ENCODE measurements at places on chromosomes 3 and 15.

- no peak for DNase-seq
These were observed 172.4 kb downstream of the SPATA16 start for GRCh38 chr3:172968646-172969045.

DNA sequence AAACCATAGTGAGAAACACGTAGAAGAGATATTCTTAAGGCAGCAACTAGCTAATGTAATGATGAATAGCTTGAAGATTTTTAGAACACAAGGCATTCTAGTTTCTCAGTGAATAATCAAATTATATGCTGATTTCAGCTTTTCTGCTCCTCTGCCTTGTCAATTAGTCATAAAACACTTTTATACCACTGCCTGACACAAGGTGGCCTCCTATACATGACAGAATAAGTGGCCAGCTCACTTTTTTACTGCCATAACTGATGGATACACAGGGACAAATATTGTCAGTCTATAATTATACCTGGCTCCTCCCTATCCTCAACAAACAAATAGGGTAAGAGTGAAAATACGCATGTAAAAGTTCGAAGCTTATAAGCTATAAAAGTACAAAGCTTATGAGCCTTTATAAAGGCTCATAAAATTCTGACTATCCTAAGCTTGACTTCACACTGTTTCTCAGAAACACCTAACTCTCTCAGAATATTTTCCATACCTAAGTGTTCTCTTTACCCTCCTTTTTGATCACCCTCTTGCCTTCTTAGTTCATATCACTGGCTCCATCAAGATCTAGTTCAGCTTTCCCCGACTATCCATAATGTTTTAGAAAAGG lies 81.6 kb downstream of the HERC1 start:
- DNase-seq: no peak

- DNase-seq: no peak
These were observed 77.7 kb downstream of the CEMIP start for GRCh38 chr15:80856809-80857377.

- DNase-seq: no peak
These were observed 45.7 kb downstream of the POC1A start for GRCh38 chr3:52108302-52109232.

DNA sequence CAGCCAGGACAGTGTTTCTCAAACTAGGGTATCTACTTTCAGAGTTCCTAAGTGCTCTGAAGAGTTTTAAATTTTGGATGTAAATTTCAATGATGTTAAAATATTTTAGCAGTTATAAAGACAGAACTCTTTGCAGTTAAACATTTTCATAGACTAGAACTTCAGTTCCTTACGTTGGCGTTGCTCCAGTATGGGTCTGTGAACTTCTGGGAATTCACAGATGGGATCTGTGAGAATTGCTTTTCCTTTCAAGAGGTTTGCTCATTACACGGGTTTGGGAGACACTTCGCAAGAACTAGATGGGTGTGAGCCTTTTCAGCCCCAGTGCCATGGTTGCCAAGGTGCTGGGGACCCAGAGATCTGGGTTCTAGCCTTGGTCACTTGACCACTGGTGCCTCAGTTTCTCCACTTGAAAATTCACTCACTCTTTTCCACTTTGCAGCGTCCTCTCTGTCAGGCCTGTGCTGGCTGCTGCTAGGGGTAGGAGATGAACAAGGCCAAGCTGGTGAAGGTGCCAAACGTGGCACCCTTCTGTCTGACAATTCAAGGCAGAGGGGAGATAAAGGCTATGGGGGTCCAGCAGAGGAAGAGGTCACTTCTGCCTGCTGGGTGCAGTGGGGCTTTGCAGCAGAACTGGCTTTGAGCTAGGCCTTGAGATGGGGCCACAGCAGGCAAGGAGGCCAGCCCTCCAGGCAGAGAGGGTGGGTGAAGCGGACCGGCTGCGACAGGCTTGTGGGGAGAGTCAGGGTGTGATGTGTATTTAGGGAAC lies 48.1 kb downstream of the EPHB3 start:
- DNase-seq: no peak

DNA sequence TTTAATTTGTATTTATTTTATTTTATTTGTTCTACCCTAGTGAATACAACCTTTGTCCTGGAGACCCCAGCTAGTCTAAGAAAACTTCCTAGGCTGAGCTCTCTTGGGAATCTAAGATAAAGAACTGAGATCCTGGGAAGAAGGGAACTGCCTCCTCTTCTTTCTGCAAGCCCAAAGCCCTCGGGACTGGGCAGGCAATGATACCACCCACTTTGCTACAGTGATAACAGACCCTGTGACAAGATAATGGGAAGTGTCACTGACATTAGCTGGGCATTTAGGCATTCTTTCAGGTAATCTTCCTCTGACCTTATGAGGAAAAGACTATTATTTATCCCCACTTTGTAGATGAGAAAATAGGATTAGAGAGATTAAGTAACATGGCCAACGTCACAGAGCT lies 15.1 kb downstream of the TYRO3 start:
- no peak for DNase-seq

- DNase-seq: no peak
These were observed 362.0 kb upstream of the TMCO5A start for GRCh38 chr15:37572401-37572800.

DNA sequence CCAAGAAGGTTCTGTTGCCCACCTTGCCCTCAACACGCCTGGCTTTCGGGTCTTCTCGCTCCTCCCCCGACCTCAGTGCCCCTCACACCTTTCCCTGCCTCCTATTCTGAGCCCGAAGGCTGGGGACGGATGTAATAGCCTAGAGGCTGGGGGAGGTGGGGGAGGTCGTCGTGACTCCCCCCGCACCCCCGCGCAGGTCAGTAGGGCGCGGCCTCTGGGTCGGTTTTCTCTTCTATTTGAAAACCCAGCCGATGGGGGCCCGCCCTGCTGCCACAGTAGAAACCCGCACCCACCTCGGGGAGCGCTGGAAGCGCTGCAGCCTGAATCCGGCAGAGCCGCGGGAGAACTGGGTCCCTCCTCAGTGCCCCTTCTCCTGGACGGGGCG lies 1.0 kb upstream of the RBPMS2 start:
- no peak for DNase-seq

GRCh38 chr3:172376402-172376801 lies 71.9 kb downstream of the GHSR start:
- no peak for DNase-seq

GRCh38 chr3:5071061-5071460 lies 51.0 kb upstream of the ARL8B start:
- no peak for DNase-seq

DNA sequence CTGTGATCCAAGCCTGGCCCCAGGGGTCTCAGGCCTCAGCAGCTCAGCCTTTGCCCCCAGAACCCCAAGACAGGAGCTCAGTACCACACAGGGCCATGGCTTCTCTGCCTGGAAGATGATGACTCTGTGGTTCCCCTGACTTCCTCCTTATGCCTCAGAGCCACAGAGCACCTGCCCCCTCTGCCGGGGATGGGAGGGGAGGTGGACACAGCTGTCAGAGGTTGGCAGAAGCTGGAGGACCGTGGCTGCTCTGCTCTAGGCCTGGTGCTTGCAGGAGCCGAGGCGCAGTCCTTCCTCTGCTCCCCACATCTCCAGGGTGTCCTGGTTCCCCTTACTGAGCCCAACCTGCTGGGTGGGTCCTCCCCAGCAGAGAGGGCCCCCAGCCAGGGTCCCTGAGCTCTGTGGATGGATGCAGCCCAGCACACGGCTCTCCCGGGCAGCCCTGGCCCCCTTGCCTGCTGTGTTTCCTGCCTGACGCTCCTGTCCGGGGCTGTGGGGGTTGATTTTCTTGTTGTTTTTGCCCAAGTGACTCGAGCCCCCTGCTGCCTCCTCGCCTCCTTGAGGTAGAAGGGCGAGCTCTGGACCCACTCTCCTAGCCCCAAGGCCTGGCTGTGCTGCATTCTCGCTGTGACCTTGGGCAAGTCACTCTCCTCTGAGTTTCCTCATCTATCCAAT lies 36.6 kb downstream of the PSTPIP1 start:
- DNase-seq: no peak

GRCh38 chr15:47405365-47406162 lies 311.7 kb upstream of the SEMA6D start:
- DNase-seq: no peak

DNA sequence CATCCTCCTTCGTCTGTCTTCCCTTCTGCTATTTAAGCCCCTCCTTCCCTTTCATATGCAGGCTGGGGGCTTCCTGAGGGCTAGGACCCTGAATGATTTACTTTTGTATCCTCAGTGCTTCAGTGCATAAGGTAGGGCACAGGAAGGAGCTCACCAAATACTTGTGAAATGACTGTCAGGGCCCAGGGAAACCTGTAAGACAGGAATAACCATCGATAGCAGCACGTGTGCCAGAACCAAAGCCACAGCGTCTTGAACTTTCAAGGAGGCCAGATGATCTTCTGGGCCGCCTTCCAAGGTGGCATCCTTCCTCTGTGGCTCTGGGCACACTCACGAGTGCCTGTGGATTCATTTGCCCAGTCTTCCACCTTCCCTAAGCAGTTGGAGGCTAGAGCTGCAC lies 3.9 kb downstream of the TMED3 start:
- DNase-seq: no peak

- no peak for DNase-seq
These were observed 78.3 kb downstream of the NAALADL2 start for GRCh38 chr3:174937478-174937877.

DNA sequence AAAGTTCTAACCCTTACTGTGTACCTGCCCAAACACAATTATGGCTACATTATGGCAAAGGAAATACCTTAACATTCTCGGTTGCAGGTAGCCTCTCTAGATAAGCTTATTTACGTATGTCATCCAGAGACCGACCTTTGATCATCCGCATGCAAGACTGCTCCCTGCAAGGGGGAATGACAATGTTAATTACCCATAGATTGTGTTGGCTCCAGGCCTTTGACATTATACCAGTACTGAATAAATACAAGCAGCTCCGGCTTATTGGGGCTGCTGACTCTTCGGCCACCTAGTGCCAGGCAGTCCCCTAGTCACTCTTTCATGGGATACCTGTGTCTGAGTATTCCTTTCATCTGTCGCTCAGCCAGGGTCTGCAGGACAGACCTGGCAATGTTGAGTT lies 223.5 kb downstream of the DTWD1 start:
- no peak for DNase-seq

GRCh38 chr3:27089068-27089467 lies 280.1 kb downstream of the NEK10 start:
- DNase-seq: no peak

DNA sequence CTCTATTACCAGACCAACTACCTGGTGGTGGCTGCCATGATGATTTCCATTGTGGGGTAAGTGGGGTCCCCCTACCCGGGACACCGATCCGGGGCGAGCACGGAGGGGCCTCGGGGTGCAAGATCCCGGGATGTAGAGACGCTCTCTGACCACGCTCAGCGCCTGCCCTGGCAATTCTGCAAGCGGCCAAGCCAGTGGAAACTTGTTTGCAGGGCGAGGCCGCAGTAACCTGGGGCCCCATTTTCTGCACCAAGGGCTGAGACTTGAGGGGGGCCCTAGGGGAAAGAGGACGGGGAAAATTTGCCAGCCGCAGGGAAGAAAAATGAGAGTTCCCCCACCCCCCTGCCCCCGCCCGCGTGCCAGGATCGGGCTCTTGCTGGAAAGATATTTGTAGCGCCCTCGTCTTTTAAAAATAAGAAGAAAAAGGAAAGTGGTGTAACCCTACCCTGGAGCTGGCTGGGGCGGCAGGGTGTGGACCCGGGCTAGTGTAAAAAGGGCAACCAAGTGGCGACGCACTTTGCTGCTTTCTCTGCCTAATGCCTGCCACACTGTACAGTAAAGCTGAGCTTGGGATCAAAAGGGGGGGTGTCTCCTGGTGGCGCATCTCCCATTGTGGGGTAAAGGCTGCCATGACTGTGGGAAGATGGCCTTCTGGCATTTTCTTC lies 563 bp downstream of the ARL6IP5 start:
- DNase-seq: no peak

DNA sequence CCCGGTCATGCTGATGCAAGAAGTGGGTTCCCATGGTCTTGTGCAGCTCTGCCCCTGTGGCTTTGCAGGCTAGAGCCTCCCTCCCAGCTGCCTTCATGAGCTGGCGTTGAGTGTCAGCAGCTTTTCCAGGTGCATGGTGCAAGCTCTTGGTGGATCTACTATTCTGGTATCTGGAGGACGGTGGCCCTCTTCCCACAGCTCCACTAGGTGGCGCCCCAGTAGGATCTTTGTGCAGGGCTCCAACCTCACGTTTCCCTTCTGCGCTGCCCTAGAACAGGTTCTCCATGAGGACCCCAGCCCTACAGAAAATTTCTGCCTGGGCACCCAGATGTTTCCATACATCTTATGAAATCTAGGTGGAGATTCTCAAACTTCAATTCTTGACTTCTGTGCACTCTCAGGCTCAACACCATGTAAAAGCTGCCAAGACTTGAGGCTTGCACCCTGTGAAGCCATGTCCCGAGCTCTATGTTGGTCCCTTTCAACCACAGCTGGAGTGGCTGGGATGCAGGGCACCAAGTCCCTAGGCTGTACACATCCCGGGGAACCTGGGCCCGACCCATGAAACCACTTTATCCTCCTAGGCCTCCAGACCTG lies 238.4 kb upstream of the MDFIC2 start:
- DNase-seq: peak; percentile 60

DNA sequence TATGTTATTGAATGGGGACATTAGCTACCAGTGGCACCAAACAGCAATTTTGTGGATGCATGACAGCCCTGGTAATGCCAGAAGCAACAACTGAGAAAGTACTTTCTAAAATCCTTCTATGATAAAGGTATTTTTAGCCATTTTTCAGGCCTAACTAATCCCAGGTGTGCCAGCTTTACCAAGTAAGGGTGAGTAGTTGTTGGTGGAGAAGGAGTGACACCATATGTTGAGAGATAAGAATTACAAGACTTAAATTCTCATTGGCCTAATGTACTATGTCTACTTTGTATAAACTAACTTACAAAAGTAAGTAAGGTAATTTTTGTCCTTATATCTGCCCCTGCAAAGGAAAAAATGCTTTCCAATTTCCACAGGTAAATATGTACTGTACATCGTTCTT lies 4.1 kb upstream of the COX17 start:
- DNase-seq: no peak

DNA sequence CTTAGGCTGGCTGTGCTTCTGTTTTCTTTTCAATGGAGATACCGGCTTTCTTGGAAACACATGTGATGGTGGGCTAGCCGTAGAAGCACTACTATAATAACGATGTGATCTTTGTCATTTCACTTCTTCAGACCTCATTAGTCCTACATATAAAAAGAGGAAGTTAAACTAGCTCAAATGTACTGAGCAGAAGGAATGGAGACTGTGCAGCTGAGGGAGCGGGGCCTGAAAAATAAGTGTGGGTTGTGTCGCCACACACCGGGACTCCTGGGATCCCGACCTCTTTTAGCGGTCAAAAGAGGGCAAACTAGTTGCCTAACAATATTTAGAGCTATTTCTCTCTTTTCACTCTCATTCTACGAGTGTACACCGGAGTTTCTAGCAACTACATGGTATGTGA lies 1.0 kb upstream of the RNF7 start:
- no peak for DNase-seq

GRCh38 chr15:31840849-31841476 lies 189.4 kb upstream of the CHRNA7 start:
- DNase-seq: no peak

Data from T follicular helper cell (primary cell).